Breast epithelium (tissue), 4 donors: ENCODE measurements at places on chromosomes 16 and 17. TPM values are rescaled to one million over a fixed set of nuclear protein-coding genes. Genes with fewer than 3 reads are reported as not detected.

Gene RARA
- 25.2 TPM for total RNA-seq

Gene DNAH3
- not detected for total RNA-seq

DNA sequence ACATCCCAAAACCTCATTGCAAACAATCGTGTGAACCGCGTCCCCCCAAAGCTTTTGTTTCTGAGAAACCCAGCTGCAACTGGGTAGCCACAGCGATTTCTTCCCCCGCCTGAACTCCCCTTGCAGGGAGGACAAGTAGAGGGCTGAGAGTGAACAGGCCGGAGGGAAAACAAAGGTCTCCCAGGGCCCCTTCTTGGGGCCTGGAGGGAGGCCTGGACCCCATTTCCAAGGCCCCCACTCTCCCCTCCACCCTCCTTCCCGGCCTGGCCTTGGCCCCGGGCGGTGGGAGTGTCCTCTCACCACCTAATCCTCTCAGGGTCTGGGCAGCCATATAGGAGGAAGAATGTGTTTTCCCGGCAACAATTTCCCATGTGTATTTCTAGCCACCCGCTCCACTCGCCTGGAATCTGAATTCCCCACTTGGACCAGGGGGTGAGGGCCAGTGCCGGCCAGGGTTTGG, 2.6 kb downstream of the GLIS2 start:
- DNase-seq = no peak

DNA sequence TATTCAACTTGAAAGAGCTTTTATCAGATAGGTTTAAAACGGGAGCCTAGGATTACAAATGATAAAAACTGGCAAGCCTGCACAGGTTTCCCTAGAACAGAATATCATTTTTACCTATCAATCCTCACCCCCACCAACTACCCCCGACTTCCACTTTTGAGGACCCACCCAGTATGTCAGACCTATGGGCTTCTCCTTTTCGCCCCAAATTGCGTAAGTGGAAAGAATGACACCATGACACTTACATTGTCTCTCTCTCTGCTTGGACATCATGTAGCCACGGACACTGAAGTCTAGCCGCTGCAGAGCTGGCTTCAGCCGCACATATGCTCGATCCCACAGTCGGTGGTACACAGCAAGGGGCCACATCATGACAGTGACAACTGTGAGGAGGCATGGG, 7.4 kb upstream of the PSMC3IP start:
- no peak for DNase-seq

GRCh38 chr16:5019775-5020174, 14.0 kb downstream of the NAGPA start:
- DNase-seq = no peak

GRCh38 chr16:85025781-85026653, 1.6 kb upstream of the KIAA0513 start:
- DNase-seq = no peak
